Heart left ventricle (tissue), 16 donors: ENCODE measurements at places on chromosomes 12 and 14. TPM values are rescaled to one million over a fixed set of nuclear protein-coding genes. Genes with fewer than 3 reads are reported as not detected.

The TMEM229B gene
- 1.3 TPM for total RNA-seq

- H3K27ac ChIP-seq = no peak overlapping the region
- H3K36me3 ChIP-seq = no peaks in the 10 kb centered on the region
- H3K4me1 ChIP-seq = no peaks in the 10 kb centered on the region
- H3K27me3 ChIP-seq = no peaks in the 10 kb centered on the region
- DNase-seq = no peak
- H3K4me3 ChIP-seq = no peak overlapping the region
Measured at GRCh38 chr12:60266381-60266852, 670.6 kb downstream of the SLC16A7 start.

DNA sequence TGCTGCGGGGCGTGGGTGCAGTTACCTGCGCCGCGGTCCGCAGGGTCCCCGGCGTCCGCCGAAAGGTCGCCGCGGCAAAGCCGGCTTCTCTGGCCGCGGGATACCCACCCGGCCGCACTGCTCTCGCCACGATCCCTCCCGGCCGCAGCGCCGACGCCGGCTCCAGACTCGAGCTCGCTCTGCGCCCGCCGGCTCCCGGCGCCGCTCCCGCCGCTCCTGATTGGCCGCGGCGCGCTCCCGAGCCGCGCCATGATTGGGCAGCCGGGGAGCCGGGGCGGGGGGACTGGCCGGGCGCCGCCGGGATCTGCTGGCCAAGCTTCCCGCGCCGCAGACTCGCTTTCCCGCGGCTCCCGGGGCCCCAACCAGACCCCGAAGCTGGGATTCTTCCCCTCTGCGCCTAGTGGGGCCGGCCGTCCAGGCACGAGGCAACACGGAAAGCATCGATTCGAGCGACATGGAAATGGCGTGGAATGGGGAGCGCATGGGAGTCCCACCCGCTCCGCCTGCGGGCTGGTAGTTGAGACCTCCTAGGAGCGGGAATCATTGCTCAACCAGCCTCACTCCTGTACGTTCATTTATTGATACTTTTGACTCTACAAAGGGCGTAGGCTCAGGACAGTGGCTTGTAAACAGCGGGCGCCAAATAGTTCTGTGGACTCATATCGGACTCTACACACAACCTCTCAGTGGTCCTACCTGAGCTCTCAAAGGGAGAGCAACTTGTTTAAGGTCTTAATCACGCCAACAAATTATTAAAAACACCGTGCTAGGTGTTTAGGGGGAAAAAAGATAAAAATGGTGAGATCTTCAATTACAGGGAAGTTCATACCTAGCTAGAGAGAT lies 36.4 kb upstream of the STON2 start:
- no peaks in the 10 kb centered on the region for H3K36me3 ChIP-seq
- H3K27ac ChIP-seq = peak overlapping the region; percentile 50
- peak overlapping the region; percentile 60 for H3K4me3 ChIP-seq
- H3K4me1 ChIP-seq = peaks cover 15% of the 10 kb centered on the region
- peaks cover 18% of the 10 kb centered on the region for H3K27me3 ChIP-seq

- H3K4me1 ChIP-seq = no peaks in the 10 kb centered on the region
- no peaks in the 10 kb centered on the region for H3K27me3 ChIP-seq
- no peak overlapping the region for H3K4me3 ChIP-seq
- no peaks in the 10 kb centered on the region for H3K36me3 ChIP-seq
- no peak overlapping the region for H3K27ac ChIP-seq
Measured at GRCh38 chr12:125412506-125412905, 347.3 kb downstream of the AACS start.

- no peaks in the 10 kb centered on the region for H3K36me3 ChIP-seq
- no peak for DNase-seq
- H3K4me1 ChIP-seq = peaks cover 11% of the 10 kb centered on the region
- H3K4me3 ChIP-seq = no peak overlapping the region
Measured at GRCh38 chr14:51544901-51545300, 106.8 kb upstream of the FRMD6 start.

DNA sequence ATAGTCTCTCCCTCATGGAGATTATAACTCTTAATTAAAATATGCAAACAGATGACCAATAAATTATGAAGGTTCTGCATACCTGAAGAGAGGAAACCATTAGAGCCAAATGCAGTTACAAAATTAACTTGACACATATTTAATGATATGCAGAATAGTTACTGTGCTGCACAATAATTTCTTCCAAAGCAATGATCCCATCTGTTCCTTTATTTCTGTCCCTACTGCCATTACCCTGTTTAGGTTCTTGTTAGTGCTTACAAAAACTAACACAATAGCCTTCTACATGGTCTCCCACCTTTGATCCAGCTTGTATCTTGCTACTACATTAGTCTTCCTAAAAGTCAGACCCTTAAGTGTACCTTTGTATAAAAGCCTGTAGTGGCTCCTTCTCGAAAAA lies 411.1 kb downstream of the APAF1 start:
- DNase-seq = no peak
- H3K27me3 ChIP-seq = no peaks in the 10 kb centered on the region
- H3K4me1 ChIP-seq = no peaks in the 10 kb centered on the region
- H3K27ac ChIP-seq = no peak overlapping the region
- H3K36me3 ChIP-seq = no peaks in the 10 kb centered on the region
- H3K4me3 ChIP-seq = no peak overlapping the region

The CLEC14A gene
- total RNA-seq = 40.2 TPM

- DNase-seq = peak; percentile 43
- no peaks in the 10 kb centered on the region for H3K27me3 ChIP-seq
- peaks cover 51% of the 10 kb centered on the region for H3K4me1 ChIP-seq
- H3K36me3 ChIP-seq = no peaks in the 10 kb centered on the region
- no peak overlapping the region for H3K4me3 ChIP-seq
Measured at GRCh38 chr12:5581019-5581418, 149.1 kb downstream of the NTF3 start.

The CLEC9A gene
- total RNA-seq = not detected

GRCh38 chr14:69896972-69897371 lies 17.8 kb downstream of the SMOC1 start:
- no peaks in the 10 kb centered on the region for H3K27me3 ChIP-seq
- H3K36me3 ChIP-seq = no peaks in the 10 kb centered on the region
- H3K4me1 ChIP-seq = no peaks in the 10 kb centered on the region
- DNase-seq = no peak
- H3K4me3 ChIP-seq = no peak overlapping the region

DNA sequence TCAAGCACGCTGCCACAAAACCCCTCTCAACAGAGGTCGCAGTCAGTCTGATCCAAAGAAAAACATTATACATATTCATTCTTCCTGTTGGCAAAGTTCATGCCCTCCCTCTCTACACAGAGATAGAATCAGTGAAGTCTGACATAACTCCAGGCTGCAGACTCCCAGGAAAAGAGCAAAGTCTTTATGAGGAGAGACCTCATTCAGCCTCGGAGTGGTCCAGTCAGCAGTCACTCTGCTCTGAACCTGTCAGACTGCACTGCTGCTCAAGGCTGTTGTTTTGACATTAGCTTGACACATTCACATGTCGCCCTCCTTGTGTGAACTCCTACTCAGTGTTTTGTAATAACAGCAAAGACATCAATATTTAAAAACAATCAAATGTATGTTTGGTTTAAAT lies 241.2 kb upstream of the G2E3 start:
- H3K4me3 ChIP-seq = no peak overlapping the region
- H3K36me3 ChIP-seq = no peaks in the 10 kb centered on the region
- no peak overlapping the region for H3K27ac ChIP-seq
- DNase-seq = no peak
- H3K4me1 ChIP-seq = no peaks in the 10 kb centered on the region

The TGM1 gene
- total RNA-seq = 1.1 TPM

DNA sequence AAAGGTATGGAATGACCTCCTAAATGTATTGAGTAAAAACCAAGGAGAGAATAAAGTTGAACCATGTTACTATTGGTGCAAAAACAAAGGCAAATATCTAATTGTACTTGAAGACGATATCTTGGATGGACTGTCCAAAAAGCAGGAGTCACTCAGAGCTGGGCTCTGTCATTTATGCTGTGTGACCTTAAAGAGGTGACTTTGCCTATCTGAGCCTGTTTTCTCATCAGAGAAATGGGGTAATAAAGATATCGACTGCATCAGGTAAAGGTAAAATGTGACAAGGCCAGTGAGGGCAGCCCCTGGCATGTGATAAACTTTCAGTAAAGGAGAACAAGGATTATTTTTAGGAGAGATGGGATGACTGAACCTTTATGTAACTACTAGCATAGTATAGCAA lies 1.8 kb upstream of the ABCB9 start:
- DNase-seq = no peak
- H3K4me1 ChIP-seq = peaks cover 22% of the 10 kb centered on the region
- H3K27ac ChIP-seq = no peak overlapping the region
- no peaks in the 10 kb centered on the region for H3K27me3 ChIP-seq
- H3K36me3 ChIP-seq = no peaks in the 10 kb centered on the region

GRCh38 chr14:48622980-48623379 lies 947.6 kb upstream of the MDGA2 start:
- H3K27me3 ChIP-seq = no peaks in the 10 kb centered on the region
- H3K4me1 ChIP-seq = no peaks in the 10 kb centered on the region
- no peak overlapping the region for H3K4me3 ChIP-seq
- H3K27ac ChIP-seq = no peak overlapping the region

DNA sequence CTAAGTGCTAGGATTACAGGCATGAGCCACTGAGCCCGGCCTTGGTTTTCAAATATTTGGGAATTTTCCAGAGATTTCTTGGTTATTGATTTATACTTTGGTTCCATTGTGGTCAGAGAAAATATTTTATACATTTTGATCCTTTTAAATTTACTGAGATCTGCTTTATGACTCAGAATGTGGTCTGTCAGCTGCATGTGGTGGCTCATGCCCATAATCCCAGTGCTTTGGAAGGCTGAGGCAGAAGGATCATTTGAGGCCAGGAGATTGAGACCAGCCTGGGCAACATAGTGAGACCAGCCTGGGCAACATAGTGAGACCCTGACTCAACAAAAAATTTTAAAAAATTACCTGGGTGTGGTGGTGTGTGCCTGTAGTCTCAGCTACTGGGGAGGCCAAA lies 49.8 kb downstream of the ADCK1 start:
- H3K4me3 ChIP-seq = no peak overlapping the region
- no peak for DNase-seq
- H3K36me3 ChIP-seq = no peaks in the 10 kb centered on the region
- no peak overlapping the region for H3K27ac ChIP-seq
- H3K27me3 ChIP-seq = no peaks in the 10 kb centered on the region

DNA sequence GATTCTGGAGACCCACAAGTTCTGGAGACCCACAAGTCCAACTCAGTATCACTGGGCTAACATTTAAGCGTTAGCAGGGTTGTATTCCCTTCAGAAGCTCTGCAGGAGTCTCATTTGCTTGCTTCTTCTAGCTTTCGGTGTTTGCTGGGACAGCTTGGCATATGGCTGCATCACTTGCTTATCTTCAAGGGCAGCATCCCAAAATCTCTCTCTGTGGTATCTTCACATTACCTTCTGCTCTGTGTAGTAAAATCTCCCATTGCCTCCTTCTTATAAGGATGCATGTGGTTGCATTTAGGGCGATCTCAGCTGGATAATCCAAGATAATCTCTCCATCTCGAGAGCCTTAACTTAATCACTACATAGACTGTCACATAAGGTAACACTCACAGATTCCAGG lies 7.3 kb upstream of the CNTN1 start:
- no peak for DNase-seq
- no peaks in the 10 kb centered on the region for H3K4me1 ChIP-seq
- no peak overlapping the region for H3K4me3 ChIP-seq
- H3K36me3 ChIP-seq = no peaks in the 10 kb centered on the region

The TMEM132C gene
- total RNA-seq = 0.35 TPM

DNA sequence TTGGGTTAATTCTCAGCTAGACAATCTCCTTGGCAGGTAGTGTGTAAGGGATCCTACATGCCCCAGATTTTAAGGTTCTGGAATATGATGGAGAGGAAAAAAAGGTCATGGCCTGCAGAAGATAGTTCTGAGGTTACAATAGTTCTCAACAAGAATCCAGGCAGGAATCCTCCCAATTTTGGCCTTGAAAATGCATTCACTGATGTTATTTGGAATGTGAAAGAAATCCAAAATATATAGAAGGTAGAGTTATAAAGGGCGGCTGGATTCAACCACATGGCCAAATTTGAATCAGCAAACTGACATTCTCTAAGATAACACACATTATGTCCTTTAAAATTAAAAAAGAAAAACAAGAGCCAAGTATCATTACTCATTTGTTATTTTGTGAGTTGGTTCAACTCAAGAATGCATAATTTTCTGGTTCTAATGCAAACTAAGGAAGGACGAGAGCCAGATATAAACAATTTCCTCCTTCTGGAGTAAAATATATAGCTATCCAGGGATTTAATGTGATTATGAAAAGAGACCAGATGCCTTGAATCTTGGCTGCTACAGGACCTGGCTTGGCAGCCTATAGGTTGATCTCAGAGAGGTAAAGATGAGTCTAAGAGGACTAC lies 177.0 kb upstream of the G2E3 start:
- no peaks in the 10 kb centered on the region for H3K4me1 ChIP-seq
- no peaks in the 10 kb centered on the region for H3K27me3 ChIP-seq
- no peak overlapping the region for H3K4me3 ChIP-seq
- no peaks in the 10 kb centered on the region for H3K36me3 ChIP-seq

DNA sequence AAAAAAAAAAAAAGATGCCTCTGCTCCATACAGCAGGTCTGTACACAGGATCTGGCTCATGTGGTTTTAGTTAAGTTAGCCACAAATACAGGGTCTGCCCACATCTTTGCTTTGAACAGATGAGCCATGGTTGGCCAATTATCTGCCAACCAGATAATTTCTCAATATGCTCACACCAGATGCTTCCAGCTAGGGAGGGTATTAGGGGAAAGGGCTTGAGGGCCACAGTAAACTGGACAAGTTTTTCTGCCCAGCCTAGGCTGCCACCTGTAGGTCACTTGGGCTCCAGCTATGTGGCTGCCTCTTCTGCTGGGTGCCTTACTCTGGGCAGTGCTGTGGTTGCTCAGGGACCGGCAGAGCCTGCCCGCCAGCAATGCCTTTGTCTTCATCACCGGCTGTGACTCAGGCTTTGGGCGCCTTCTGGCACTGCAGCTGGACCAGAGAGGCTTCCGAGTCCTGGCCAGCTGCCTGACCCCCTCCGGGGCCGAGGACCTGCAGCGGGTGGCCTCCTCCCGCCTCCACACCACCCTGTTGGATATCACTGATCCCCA lies 776 bp downstream of the RDH5 start:
- H3K36me3 ChIP-seq = peaks cover 12% of the 10 kb centered on the region
- peaks cover 82% of the 10 kb centered on the region for H3K4me1 ChIP-seq
- H3K4me3 ChIP-seq = no peak overlapping the region
- DNase-seq = peak; percentile 88
- peak overlapping the region; percentile 92 for H3K27ac ChIP-seq
- H3K27me3 ChIP-seq = no peaks in the 10 kb centered on the region

GRCh38 chr14:92937051-92937937 lies 14.3 kb downstream of the CHGA start:
- no peak overlapping the region for H3K4me3 ChIP-seq
- H3K27ac ChIP-seq = no peak overlapping the region
- H3K27me3 ChIP-seq = no peaks in the 10 kb centered on the region
- H3K4me1 ChIP-seq = no peaks in the 10 kb centered on the region
- DNase-seq = no peak

- H3K36me3 ChIP-seq = peaks cover 1% of the 10 kb centered on the region
- no peak overlapping the region for H3K27ac ChIP-seq
- peaks cover 72% of the 10 kb centered on the region for H3K4me1 ChIP-seq
- no peak for DNase-seq
Measured at GRCh38 chr12:768434-768833, 16.1 kb downstream of the WNK1 start.
